Tibial nerve (tissue), 4 donors: ENCODE measurements at places on chromosomes 2 and 18.

DNA sequence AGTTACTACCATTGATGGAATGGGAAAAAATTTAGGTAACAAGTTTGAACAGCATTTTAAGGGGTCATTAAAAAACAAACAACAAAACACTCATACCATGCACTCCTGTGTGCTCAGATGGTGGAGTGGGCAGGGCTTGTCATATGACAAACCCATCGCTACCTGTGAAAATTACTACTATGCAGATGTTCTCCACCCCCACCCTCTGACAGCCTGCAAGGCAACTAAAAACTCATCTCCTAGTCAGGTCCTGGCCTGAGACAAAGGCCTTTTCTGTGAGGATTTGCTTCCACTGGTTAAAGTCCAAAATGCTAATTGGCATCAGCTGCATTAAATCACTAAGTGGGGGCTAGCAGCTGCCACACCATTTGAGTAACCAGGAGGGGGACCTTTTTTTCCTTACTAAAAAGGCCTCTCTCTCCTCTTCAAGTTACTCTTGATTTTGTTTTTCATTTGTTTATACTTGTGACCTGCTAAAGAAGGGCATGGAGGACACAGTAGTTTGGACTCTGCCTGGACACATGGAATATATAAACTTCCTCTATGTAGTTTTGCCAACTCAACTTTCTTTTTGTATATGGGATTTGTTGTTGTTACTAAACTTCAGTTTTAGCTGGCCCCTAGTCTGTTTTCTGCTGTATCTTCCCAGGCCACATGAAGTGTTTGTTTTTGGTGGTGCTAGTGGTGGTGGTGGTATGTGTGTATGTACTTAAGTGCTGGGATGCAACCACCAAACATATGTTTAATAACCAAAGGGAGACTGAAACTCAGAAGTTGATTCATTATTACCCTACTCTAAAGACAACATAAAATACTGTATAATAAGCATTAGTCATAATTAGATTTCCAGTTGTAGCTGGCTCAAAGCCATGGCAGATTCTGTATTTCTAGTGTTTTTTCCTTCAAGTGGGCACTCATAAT lies 121.3 kb downstream of the MAP4K4 start:
- DNase-seq = no peak

GRCh38 chr2:102449370-102449974 lies 23.6 kb upstream of the SLC9A4 start:
- peak; percentile 43 for DNase-seq

DNA sequence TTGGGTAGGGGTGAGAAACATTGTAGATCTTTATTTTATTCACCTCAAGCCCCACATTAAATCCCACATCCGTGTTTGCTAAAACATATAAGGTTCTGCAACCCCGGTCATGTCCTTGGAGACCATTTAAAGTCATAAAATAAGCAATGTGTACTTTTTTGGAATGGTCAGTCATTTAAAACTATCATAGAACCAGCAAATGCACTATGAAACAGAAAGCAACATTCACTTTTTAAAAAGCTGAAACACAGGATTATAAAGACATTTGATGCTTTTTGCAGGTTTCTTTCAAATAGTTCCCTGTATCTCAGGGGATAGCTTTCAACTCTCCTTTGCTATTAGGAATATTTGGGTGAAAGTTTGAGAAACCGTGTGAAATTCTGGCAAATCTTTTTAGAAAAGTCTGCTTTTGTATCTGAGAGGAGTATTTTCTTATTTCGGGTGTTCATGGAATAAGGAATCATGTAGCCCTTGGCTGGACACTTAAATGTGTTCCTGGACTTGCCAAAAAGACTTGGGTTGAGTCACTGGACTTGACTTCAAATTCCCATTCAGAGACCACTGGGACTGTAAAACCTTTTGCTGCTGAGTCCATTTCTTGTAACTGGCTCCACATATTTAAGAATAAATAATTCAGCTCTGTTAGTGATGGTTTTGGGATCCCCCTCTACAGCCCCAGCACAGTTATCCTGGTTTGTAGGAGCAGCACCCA lies 5.9 kb upstream of the CETN1 start:
- no peak for DNase-seq

GRCh38 chr2:241777170-241777685 lies 606 bp downstream of the GAL3ST2 start:
- no peak for DNase-seq

DNA sequence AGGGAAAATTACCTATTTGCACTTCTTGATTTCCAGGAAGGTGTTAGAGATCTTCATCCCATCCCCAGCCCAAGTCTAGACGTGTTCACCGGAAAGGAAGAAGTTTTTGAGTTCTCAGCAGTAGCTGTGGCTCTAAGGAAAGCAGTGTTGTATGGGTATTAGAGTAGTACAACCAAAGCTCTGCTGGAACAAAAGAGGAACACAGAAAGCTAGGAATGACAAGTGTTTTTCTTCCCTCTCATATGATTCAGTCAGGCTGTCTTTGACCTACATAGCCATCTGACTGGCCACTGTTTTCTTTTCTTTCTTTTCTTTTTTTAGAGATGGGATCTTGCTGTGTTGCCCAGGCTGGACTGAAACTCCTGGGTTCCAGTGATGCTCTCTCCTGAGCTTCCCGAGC lies 82.7 kb upstream of the SLC39A10 start:
- DNase-seq = no peak
